ENCODE measurements at places on chromosomes 3 and 15.
A peak's percentile ranks its signal among the peaks of the same experiment; 100 is the strongest.

GRCh38 chr15:25525741-25526140 lies 86.9 kb upstream of the UBE3A start:
- DNase-seq: no peak

DNA sequence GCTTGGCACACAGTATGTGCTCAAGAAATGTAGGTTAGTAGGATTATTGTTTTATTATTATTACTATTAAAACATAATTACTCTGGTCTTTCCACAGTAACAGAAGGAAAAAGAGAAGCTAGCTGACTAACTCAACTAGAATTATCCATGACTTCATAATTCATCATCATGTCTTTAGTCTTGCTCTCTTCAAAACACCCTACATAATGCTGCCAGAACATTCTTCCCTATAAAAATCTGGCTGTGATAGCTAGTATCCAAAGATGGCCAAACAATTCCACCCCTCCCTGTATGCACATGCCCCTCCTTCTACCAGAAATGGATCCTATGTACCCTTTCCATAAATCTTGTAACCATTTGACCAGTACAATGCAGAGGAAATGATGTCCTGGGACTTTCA lies 48.8 kb upstream of the SRGAP3 start:
- no peak for DNase-seq

DNA sequence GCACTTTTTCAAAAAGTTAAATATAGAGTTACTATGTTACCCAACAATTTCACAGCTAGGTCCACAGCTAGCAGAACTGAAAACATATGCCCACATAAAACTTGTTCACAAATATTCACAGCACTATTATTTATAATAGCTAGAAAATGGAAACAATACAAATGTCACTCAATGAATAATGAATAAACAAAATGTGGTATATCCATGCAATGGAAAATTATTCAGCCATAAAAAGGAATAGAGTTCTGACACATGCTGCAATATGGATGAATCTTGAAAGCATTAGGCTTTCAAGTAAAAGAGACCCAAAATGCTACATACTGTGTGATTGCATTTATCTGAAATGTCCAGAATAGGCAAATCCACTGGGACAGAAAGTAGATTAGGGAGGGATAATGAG lies 111.9 kb downstream of the MECOM start:
- DNase-seq: no peak

- no peak for DNase-seq
Observed at GRCh38 chr3:73656241-73656890, 31.6 kb upstream of the PDZRN3 start.

- DNase-seq: no peak
Observed at GRCh38 chr15:71455107-71455506, 339.8 kb downstream of the THSD4 start.

GRCh38 chr15:52789601-52790168 lies 451 bp downstream of the ONECUT1 start:
- DNase-seq: no peak

- DNase-seq: peak; percentile 0
Observed at GRCh38 chr3:17258823-17259436, 374.2 kb downstream of the PLCL2 start.

DNA sequence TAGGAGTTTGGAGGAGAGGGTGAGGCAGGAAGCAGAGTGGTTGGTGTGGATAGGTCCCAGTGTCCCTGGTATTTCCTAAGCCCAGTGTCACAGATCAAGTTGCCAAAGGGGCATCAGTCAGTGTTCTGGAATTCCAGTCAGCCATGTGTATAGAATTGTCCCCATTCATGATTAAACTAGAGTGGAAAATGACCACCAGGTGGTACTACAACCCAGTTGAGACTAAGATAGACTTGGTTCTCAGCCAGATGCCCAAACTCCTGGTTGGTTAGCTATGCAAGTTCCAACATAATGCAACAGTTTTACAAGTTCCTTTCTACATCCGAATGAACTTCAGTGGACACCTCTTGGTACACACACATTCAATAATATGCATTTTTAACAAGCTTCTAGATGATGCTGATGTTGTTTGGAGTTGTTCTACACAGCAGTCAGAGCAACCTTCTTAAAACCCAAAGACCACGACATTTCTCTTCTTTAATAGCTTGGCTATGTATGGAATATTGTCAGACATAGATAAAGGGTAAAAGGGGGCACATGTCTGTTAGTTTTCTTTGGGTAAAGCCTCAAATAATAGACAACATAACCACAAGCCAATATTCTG lies 8.4 kb upstream of the ATR start:
- DNase-seq: peak; percentile 68

DNA sequence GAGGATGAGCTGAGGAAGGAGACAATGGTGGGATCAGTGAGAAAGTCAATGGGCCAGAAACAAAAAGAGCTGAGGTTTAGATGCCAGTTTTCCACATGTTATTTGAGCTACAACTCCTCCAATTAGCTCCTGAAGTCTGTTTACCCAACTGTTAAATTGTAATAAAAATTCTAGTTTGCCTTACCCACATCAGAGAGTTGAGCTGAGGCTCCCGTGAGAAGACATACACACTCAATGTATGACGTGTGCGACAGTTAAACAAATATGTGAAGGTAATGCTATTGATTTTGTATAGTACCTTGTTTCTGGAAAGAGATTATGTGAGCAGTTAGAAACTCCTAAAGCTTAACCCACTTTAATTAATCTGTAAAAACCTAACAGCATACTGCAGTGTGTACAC lies 318.1 kb upstream of the GRM7 start:
- DNase-seq: no peak

- DNase-seq: no peak
Observed at GRCh38 chr15:96353930-96354730, 23.6 kb downstream of the NR2F2 start.

DNA sequence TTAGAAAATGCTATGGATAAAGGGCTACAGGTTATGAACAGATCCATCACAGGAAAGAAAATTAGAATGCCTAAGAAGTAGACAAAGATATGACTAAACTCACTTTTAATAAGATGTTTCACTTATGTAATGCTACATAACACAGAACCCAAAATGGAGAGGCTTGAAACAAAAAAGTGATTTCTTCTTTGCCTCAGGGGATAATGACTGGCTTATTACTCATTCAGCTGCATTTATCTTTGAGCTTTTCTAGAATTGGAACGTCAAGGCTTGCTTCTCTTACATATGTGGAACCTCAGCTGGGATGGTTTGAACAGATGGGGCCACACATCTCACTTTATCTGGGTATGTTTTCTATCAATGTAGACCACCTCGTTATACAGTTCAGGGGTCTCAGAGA lies 120.6 kb upstream of the EPHA3 start:
- no peak for DNase-seq

GRCh38 chr15:23762026-23762425 lies 74.9 kb upstream of the NDN start:
- DNase-seq: no peak

GRCh38 chr3:118128886-118129285 lies 905.8 kb downstream of the IGSF11 start:
- peak; percentile 13 for DNase-seq

DNA sequence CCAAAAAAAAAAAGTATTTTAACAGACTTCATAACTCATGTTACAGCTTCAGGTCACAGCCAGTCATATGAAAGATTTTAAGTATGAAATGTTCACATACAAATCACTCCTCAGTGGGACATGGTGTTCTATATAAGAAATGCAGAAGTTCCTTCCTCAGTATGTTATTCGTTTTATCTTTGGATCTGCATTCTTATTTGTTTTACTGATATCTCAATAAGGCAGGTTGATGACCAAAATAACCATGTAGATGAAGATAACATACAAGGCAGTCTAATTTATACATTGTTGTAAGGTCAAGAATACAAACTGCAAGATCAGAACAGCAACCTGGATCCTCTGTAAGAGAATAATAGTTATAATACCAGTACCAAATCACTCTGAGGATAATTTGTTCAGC lies 75.6 kb downstream of the CHAC1 start:
- DNase-seq: no peak

GRCh38 chr3:11140030-11140712 lies 14.1 kb upstream of the HRH1 start:
- DNase-seq: no peak

DNA sequence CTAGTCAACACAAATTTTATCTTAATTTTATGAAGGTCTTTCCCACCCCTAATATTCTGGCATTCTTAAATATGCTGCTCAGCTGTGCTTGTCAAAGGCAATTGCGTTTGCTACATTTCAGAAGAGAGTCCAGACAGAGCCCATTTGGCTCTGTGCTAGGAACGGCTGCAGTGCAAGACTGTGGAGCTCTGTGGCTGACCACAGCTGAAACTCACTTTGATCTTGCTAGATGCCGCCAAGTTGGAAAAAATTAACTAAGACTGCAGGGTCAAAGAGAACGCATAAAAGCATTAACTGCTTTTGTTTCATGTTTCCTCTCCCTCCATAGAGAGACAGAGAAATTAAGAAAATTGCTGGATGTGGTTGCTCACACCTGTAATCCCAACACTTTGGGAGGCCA lies 7.6 kb upstream of the PPP1R2 start:
- no peak for DNase-seq

- DNase-seq: no peak
Observed at GRCh38 chr3:177860184-177860583, 662.9 kb upstream of the TBL1XR1 start.

DNA sequence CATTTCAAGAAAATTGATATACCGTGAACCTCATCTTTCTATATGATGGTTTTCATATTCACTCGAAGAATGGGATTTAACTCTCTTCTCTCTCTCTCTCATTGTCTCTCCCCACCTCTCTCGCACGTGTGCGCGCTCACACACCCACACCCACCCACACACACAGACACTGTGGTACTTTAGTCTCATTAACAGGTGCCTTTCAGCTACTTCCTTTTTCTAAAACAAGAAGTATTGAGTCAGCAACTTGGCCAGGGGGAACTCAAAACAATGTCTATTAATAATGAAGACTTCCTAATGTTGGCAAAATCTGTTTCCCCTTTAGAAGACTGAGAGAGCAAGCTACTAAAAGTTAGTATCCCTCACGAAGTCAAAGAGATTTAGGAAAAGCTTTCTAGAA lies 150.7 kb downstream of the TMCO5A start:
- DNase-seq: no peak

DNA sequence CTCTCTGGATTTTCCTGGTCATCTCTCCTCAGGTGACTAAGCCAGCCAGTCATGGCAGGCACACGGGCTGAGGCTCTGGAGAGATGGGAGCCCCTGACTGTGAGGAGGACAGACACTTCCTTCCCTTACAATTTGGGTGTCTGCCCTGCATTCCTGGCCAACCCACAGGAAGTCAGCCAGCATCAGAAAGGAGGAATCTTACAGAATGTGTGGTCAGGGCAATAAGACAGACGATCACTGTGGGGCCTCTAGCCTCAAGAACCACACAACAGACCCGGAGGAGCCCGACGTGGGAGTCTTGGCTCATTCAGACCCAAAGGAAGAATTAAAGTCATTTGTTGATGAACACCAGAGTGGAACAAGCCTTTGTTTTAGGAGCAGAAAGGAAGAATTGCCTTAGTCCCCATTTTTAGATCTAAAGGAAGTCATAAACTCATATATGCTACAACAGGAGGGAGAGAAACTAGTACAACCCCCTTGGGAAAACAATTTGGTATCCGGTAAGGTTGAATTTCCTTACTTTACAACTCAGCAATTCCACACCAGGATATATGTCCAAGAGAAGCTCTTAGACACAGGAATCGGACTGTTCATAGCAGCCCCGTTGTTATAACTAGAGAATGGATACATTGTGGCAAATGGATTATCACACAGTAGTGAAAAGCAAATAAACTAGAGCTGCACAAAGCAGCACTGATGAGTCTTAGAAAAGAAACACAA lies 62.2 kb downstream of the ABTB1 start:
- DNase-seq: no peak

DNA sequence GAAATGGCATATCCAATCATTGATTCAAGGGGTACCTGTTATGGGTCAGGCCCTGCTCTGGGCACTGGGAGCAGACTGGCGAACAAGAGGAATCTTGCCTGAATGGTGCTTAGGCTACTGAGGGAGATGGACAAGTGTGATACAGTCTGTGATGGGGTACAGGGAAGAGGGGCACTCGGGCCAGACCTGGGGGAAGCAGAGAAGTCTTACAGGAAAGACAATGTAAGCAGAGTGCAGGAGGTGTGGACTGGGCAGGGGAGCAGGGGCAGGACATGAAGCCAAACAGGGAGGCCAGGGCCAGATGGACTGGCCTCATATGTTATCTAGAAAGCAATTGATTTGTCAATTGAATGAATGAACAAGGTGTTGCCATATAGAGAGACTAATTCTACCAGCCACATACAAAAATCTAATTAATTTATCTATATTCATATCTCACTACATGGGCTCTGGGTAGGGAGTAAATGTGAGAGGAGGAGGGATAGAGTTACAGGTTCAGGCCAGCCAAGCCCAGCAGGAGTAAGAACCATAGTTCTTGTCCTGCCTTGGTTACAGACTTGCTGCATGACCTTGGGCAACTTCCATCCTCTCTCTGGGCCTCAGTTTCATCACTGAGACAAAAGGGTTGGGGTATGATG lies 3.6 kb upstream of the IGDCC4 start:
- DNase-seq: no peak

DNA sequence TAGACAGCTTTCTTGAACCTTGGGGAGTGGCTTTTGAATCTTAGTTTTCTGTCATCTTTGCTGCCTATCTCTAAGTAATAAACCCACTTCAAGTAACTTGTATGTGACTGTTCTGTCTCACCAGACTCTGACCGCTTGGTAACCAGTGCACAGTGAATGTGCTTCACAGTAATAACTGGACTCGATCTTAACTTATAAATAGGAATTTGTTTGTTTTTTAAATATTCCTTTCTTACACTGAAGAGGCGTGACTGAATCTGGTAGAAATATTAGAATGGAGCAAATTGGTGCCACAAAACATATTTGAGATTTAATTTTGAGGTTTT lies 318.0 kb downstream of the GBE1 start:
- no peak for DNase-seq

All from DMS 273 treated with DMSO at 0.1 percent for 48 hours (cell line).